AG08395 (cell line): ENCODE measurements at places on chromosomes 5 and 9.

DNA sequence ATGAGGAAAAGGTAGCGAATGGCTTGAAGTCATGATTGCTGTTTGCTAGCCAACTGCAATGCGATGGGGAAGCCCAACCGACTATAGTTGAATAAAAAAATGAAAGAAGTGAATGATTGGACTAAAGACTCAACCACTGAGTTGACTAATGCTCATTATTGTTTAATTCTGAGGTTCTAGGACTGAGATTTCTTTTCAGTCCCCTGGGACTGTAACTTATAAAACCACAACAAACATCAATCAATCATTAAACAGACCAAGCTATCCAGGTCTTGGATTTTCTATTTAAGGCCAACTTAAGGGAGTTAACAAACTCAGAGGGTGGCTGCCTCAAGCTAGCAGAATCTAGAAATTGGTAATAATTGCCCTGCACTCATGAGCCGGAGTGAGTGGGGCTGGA lies 154.2 kb downstream of the DOCK2 start:
- DNase-seq = no peak

DNA sequence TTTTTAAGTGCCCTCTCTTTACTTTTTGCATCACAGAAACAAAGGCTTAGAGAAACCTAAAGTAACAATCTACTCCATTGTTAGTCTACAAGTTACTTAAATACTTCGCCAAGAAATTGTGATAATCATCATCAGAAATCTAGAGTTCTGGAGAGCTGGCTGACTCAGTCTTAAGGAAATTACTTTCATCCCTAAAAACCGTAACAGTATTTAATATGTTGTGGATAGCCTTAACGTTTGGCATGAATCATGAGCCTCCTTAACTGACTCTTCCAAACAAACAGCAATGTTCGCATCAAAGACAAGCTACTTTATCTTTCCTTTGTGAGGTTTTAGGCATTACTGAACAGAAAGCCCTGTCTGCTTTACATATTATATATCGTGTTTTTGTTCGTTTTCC lies 128.7 kb downstream of the NIPBL start:
- DNase-seq = peak; percentile 3

DNA sequence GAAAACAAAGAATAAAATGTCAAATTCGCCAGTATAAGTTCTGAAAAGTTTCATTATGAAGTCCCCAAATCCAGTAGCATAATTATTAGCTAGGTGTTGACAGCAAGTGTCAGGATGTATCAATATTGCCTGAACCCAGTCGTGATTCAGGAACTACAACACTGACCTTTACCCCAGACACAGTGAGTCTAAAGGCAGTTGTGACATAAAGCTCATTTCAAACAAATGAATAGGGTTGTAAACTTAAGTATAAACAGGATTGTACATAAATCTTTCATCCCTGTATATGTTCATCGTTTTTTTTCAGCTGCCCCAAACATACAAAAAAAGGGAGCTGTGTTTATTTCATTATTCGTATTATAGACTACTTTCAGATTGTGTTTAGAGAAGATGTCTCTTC lies 385.7 kb downstream of the PLK2 start:
- DNase-seq = no peak

GRCh38 chr9:137255448-137256114 lies 454 bp downstream of the NELFB start:
- DNase-seq = peak; percentile 35

DNA sequence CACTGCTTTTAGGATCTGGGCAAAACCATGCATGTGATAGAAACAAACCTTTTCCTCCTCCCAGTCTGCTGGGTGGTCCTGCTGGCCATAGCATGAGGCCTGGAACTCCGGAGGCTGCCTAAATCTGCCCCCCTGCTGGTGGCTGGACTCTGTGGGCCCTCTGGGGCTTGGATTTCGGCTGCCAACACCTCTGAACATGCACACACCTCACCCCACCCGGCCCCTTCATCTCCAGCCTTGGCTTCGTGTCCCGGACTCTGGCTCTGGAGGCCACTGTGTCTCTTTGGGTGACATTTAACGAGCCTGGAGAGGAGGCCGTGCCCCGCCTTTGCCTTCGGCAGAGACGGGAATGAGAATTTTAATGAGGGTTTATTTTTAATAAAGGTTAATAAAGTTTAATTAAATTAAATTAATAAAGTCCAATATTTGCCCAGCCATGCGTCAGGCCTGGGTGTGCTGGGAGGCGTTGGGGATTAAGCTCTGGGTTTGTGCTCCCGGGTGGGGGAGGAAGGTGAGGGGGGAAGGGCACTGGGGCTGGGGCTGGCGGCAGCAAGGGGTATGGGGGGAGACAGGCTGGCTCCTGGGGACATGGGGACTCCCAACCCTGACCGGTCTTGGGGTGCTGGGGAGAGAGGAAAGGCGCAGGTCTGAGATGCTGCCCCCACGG lies 251.8 kb downstream of the PBX3 start:
- no peak for DNase-seq

DNA sequence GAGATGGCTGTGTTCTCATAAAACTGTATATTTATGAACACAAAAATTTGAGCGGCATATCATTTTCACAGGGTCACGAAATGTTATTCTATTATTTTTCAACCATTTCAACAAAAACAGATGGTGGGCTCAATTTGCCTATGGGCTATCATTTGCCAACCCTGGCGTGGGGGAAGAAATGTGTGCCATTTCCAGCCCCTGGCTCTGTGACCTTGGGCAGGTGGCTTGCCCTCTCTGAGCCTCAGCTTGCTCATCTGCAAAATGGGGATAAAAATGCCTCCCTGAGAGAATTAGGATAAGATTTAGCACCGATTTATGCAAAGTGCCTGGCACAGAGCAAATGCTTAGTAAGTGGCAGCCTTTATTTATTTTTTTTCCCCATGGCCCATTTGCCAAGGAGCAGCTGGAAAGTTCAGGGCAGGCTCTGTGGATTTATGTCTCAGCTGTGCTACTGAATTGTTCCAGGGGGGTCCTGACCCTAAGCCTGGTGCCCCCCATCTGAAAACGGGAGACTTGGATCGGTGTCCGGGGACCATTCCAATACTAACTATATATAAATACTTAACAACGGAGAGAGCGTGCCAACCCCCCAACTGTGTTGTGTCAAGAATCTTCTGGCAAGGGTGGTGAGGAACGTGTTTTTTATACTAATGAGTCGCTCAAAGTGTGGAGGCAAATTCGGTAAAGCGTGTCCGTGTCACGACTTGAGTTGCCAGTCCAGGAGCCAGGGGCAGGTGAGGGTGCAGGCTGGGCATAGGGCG lies 34.5 kb downstream of the HRH2 start:
- no peak for DNase-seq

GRCh38 chr5:79803007-79803406 lies 113.4 kb downstream of the CMYA5 start:
- DNase-seq = no peak

GRCh38 chr5:153756540-153756939 lies 266.1 kb downstream of the GRIA1 start:
- no peak for DNase-seq

- DNase-seq = no peak
Observed at GRCh38 chr5:151595411-151595826, 4.3 kb upstream of the FAT2 start.

DNA sequence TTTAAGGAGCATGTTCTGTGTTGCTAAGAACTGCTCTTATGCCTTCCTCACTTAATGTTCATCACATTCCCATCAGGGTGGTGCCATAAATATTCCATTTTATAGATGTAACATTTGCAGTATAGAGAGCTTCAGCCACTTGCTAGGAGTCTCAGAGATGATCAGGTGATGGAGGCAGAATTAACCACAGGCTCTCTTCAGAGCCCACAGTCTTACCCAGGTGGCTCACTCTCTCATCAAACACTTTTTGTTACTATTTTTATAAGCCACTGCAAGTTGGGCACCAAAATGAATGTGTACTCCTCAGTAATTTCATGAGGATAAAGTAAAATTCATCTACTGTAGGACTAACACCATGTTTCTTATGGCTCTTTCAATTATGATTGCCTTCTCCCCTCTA lies 491.5 kb upstream of the DAP start:
- no peak for DNase-seq

DNA sequence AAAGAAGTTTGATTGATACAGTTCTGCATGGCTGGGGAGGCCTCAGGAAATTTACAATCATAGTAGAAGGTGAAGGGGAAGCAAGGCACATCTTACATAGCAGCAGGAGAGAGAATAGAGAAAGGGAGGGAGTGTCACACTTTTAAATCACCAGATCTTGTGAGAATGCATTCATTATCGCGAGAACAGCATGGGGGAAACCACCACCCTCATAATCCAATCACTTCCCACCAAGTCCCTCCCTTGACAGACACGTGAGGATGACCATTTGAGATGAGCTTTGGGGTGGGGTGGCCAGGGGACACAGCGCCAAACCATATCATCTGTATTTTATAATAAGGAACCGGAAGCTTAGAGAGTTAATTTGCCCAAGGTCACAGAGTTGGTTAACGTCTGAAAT lies 13.7 kb upstream of the FOCAD start:
- no peak for DNase-seq

GRCh38 chr5:62587737-62588136 lies 9.1 kb downstream of the LRRC70 start:
- DNase-seq = no peak

GRCh38 chr5:66012271-66012670 lies 85.9 kb downstream of the ERBIN start:
- DNase-seq = no peak

GRCh38 chr9:90201766-90202165 lies 440.9 kb downstream of the DIRAS2 start:
- DNase-seq = no peak

DNA sequence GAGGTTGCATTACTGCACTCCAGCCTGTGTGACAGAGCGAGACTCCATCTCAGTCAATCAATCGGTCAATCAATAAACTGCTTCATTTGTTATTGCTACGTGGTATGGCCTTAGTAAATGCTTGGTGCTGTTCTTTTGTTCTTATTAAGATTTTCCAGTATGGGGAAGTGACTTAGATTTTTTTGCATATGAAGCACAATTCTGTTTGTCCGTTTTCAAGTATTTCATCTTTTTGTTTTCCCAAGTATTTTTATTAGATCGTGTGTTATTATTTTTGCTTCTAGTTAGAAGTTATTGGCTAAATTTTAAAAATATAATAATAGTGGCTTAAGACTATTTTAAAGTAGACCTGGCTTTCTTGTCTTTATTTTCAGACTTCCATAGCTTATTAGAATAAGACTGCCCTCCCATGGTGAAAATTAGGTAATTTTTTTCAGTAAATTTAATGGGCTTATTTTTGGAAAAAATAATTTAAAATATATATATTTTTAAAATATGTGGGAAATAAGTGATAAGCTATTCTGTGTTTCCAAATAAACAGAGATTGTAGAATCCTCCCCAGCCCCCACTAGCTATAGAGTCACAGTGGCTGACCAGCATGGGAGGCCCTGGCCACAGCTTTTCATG lies 14.7 kb upstream of the OMD start:
- peak; percentile 21 for DNase-seq

- DNase-seq = peak; percentile 35
Observed at GRCh38 chr9:21681641-21682040, 120.8 kb upstream of the MTAP start.

DNA sequence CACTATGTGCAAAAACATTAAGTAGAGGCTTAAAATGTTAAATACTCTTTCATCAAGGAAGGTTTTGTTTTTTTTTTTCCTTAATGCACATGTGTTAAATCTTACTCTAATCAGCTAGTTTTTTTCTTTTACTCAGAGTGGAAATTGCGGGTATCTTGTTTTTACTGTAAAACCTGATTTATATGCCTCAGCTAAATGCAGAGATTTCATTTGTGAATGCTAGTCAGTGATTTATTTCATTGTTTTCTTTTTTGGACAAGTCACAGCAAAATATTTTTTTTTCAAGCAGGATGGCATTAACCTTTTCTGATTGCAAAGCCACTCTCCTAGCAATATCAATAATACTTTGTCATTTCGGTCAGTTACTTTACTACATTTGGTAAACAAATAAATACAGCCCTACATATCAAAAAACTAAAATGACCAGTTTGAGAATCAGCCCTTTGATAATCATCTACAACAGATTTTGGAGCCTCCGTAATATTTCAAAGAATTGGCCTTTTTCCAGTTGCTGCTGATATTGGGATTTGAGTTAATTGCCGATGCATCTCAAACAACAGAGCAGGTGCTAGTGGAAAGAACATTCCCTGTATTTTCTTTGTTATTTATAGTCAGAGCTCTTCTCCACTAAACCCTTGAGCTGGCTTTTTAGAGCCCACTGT lies 579.2 kb upstream of the ZNF608 start:
- DNase-seq = no peak
